T-helper 9 cell (primary cell): ENCODE measurements at places on chromosomes 2 and 18.

DNA sequence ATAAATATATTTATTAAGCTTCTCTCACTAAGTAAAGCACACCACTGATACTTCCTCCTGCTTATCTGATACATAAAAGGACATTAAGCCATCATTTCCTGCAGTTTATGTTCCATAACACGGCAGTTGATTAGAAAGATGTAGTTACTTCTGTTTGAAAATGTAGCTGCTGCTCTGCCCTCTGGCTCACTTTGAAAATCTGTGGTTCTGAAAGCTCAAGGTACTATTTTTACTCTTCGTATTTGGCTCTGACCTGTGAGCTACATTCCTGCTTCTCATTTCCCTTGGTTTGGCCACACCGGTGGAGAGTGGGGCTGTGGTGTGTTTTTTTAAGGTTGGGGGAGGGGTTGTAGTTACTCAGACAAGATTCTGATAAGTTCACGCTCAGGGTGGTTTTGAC is 12.8 kb upstream of the TTN start:
- no peak for DNase-seq

DNA sequence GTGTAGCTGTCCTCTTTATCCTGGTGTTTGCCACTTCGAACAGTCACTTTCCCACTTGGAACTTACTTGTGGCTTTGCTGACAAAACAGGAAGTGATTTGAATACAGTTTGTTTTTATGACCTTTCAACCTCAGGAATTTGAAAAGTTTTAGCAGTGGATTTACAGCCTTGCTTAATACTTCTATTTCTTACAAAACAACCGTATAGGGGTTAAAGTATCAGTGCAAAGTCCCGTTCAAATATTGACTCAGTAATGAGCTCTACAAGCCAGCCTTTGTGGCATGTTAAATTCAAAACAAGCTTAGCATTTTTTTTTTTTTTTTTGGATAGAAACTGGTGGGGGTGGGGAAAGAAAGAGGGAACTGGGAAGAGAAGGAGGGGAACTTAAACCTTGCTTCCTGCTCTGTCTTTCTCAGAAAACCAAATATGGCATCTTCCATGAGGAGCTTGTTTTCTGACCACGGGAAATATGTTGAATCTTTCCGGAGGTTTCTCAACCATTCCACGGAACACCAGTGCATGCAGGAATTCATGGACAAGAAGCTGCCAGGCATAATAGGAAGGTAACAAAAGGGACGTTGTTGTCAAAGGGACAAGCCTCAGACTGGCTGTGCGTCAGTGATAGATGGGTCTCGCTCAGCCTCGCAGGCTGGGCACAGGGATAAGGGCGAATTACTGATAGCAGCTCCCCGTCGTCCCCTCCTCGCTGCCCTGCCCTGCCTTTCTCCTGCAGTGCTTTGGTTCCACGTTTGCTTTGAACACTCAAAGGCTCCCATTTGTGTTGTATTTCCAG is at the start of gene HNMT:
TSS of gene HNMT (plus strand) at position 408 of the 793 bp plus-strand sequence. CDS start at position 427, 19 bp downstream.
- DNase-seq: no peak

DNA sequence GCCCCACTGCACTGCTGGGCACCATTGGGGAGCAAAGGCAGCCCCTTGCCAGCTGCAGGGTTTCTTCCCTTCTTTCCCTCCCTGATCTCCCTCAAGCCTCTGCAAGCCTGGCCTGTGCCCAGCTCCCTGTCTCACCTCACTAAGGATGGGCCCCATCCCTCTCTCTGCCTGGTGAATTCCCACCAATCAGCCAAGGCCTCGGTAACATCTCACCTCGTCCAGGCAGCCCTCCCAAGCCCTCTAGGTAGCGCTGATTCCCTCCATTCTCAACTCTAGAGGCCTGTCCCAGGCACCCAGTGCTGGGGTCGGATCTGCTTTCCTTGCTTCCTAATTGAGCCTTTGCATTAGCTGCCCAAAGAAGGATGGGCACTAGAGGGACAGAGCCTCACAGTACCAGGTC is 63.0 kb downstream of the CELF4 start:
- no peak for DNase-seq

DNA sequence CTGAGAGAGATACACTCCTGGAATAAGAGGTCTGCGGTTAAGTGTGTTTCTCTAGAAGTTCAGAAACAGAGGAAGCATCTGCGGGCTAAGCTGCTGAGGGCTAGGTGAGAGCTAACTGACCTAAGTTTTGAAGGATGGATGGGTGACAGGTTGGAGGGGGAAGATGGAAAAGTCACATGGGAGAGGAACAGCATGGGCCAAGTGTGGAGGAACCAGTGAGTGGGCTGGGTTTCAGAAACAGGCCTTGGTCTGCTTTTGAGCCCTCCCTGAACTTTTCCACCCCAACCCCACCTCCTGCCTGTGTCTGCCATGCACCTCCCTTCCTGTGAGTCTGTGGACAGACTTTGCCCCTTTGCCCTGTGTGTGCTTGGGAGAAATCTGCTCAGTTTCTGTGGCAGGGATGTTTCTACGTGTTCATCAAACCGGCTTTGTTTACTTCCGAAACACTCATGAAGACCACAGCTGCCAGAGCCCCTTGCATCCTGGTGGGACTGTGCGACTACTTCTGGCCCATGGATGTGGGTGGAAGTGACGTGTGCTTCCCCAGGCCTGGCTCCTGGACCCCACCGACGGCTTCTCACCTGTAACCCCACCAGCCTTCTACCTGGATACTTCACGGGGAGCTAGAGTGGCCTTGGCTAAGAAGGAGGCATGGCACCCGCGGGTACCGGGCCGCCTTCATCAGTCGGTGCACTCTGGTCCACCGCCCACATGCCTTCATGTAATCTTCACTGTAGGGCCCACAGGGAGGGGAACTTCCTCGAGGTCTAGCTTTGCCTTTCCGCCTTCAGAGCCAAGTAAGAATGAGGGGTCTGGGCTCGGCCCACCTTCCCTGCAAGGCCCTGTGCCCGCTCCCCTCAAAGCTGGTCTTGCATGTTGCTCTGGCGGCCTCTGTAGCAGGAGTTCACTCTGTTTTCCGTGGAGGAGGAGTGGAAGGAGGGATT is 1.4 kb upstream of the HPCAL1 start:
- no peak for DNase-seq
